HCEC 1CT (cell line): ENCODE measurements at places on chromosomes 12 and 14.

DNA sequence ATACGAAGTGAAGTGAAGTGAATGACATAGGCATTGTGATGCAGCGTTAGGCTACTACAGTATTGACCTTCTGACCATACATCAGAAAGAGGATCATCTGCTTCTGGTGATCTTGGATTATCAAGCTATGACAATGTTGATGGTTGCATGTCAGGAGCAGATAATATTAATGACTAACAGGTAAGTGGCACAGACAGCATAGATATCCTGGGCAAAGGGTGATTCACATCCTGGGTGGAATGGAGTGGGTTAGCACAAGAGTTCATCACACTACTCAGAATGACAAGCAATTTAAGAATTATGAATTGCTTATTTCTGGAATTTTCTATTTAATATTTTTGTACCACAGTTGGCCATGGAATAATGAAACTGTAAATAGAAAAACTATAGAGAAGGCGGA, 397.9 kb upstream of the ATP2B1 start:
- DNase-seq, result no peak

- peak; percentile 69 for DNase-seq
These were observed 32.0 kb downstream of the TSHR start for GRCh38 chr14:80987235-80988032.

DNA sequence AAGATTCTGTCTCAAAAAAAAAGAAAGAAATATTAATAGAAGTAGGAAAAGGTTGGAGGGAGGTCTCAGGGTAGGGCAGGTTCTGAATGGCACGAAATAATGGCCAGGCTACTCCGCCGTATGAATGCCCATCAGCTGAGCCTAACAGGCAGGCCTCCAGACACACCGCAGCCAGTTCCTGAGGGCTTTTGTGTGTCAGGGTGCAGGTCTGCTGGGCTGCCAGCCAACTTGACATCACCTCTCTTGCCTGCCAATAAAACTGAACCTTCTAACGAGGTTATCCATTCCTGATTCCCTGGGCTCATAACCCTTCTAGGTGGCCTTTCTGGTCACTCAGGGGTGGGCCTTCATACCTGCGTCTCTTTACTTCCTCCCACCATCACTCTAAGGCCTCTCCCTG, 3.0 kb downstream of the IFI27 start:
- no peak for DNase-seq

GRCh38 chr14:24070285-24071143, 848 bp upstream of the CPNE6 start:
- no peak for DNase-seq

GRCh38 chr12:513446-513845, 53.7 kb downstream of the B4GALNT3 start:
- DNase-seq, result no peak

DNA sequence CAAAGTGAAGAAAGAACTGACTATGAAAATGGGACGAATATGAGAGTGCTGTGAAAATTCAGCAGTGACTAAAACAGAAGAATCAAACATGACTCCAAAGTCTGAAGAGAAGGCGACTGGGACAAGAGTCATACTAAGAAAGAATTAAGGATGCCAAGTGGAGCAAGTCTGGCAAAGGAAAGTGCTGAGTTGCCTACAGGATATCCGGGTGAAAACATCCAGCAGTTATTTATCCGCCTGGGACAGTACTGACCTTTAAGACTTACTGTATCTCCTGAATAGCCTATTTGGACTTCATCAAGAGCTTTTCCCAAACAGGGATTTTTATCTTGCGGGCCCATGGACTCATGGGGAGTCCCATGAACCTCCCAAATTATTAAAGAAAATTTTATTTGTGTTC, 41.1 kb downstream of the KICS2 start:
- DNase-seq, result peak; percentile 84

- peak; percentile 90 for DNase-seq
These were observed 25.9 kb upstream of the WNK1 start for GRCh38 chr12:726281-727140.

DNA sequence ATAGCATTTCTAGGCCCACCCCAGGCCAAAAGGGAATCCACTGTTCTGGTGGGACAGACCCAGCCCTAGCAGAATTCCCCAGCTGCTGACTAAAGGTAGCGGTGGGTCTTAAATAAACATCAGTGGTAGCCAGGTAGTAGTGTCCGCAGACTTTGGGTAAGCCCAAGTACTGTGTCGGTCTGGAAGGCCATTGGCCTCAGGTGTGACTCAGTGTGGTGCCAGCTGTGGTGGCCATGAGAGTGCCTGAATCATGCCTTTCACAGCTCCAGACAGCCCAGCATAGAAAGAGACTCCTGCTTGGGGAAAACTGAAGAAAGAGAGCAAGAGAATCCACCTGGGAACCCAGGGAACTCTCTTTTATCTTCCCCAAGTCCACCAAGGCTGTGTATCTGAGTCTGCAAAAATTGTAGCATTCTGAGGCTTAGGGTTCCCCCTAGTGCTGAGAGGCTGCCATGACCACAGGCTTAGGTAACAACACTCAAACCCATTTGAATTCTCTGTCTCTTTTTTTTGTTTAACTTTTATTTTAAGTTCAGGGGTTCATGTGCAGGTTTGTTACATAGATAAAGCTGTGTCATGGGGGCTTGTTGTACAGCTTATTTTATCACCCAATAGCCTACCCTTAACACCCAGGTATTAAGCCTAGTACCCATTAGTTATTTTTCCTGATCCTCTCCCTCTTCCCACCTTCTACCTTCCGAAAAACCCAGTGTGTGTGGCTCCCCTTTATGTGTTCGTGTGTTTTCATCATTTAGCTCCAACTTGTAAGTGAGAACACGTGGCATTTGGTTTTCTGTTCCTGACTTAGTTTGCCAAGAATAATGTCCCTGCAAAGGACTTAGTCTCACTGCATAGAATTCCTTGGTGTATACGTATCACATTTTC, 16.7 kb upstream of the CD163L1 start:
- DNase-seq, result peak; percentile 39

DNA sequence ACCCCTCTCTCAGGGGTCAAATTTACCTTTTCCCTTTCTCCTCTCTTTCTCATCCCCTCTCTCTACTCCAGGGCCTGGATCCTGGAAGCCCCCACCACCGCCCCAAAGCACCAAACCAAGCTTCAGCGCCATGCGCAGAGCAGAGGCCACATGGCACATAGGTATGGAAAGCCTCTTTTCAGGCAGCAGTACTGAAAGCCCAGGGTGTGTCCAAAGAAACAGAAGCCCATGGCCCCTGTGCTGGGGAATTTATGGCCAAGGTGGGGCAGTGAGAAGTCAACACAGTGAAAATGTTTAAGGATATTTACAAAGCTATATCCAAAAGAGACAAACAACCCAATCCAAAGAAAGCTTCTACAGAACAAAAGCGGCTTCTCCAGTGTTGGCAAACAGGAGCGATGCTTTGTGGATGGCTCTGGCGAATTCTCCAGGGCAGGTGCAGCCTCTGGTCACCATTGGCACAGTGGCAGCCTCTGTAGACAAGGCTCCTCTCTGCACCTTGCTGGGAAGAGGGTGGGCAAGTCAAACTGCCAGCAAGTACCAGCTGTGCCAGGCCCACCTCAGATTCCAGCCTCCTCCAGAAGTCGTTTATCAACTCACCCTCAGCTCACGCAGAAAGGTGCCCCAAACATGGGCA, 4.7 kb upstream of the CPNE6 start:
- DNase-seq, result no peak

- no peak for DNase-seq
These were observed 33.6 kb downstream of the TNFAIP2 start for GRCh38 chr14:103156651-103157378.

DNA sequence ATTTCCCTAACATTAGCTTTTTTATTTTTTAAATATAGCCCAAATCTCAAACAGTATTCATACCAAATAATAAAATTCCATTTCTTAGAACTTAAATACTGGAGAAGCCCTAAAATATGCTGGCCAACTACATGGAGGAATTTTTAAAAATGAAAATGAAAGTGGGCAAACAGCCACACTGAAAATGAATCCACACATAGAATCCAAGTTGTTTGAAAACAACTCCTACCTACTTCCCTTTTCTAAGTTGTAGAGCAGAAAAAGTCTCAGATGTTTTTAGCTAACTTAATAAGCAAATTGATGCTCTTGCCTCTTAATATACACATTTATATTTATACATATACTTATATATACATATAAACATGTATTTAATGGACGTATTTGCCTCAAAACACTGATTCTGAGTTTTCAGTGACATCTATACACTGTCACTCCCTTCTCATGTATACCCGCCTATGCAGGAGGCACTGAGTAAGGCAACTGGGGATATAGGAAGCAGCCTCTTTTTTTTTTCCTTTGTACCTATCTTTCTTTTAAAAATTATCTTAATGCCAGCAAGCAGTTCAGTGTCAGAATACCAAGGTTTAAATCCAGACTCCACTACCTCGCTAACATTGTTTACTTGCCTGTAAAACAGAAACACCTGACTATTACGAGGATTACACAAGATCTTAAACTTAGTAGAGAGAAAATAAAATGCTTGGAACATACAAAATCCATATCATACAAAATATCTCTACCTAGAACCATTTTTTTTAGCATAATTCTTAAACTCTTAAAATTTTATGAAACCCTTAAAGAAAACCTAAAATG, 13.3 kb downstream of the DICER1 start:
- DNase-seq, result no peak

GRCh38 chr14:99744199-99744872, 48.9 kb upstream of the EML1 start:
- DNase-seq, result peak; percentile 61

- DNase-seq, result no peak
These were observed 104.6 kb downstream of the ITPR2 start for GRCh38 chr12:26728205-26729050.

DNA sequence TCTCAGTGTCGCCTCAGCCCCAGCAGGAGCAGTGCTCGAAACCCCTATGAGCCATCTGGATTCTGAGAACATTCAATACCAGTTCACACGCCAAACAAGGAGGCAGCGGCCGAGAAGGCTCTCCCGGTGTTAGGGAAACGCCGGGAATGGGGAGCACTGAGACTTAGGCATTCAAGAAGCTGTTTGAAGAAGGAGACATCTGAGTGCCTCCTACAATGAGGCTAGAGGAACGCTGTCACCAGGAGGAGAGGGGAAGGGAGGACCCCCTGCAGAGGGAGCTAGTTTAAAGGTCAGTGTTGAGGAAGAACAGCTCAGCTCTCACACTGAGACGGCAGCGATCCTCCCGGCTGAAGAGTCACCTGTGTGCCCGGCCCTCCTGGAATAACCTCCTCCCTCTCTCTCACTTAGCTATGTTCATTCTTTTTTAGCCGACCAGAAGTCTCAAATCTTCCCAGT, 69.9 kb downstream of the SERPINA3 start:
- DNase-seq, result no peak

GRCh38 chr12:28114488-28114887, 75.8 kb upstream of the CCDC91 start:
- peak; percentile 82 for DNase-seq

DNA sequence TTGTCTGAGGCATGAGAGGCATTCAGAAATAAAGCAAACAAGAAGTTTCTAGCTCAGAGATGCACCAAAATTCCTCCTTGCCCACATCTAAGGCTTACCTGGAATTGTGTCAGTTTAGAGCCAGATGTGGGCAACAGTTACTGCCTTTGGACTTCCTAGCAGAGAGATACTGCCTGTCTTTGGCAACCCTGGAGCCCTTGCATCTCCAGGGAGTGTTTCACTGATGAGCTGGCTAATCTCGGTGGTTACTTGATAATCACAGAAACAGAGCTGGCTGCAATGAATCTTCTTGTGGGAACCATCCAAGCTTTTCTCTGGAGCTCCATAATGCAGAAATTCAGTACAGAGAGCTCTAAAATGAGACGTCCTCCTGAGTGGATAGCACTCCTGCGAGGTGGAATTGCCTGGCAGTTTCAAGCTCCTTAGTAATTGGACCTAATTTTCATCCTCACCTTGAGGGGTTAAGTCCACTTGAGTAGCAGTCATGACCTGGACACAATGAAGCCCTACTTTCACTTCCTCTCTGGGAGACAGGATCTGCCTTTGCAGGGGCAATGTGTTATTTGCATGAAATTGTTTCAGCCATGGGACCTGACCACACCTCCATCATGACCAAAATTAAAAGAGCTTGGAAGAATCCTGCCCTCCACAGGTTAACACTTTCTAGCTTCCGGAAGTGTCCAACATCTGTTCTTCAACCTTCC, 108.8 kb upstream of the ARHGAP5 start:
- DNase-seq, result peak; percentile 54

DNA sequence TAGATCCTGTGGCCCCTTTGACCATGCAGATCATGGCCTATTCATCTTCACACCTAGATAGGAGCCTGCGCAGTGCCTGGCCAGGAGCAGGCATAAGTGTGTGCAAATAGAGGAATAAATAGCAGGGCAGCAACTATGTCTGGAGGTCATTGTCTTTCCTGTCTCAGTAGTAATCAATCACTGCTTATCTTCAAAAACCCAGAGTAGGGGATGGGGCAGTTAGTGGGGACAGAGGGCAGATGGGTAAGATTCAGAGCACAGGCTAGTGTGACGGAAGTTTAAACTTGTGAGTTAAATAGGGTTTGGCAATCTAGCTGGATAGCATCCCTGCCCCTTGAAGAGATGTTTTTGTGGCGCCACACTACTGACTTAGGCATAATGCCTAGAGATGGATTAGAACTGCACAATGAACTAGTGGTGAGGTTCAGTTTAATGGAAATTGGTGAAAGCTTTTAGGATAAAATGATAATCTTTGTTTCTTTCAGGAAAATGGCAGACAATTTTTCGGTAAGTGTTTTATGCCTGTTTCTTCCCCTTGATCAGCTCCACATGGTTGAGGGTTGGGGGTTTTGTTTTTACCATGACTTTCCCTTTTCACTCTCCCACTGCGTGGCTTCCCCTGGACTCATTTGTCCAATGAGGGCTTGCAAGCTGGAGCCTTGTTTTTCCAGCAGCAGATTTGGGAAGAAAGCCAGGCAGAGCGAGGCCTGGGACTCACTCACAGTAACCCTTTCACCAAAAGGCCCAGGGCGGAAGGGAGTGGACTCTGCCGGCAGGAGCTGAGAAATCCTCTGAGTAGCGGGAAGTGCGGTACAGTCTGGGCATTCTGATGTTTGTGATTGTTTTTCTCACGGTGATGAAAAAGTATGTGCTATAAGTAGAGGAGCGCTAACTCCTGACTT, 8.1 kb downstream of the LGALS3 start:
- DNase-seq, result no peak

DNA sequence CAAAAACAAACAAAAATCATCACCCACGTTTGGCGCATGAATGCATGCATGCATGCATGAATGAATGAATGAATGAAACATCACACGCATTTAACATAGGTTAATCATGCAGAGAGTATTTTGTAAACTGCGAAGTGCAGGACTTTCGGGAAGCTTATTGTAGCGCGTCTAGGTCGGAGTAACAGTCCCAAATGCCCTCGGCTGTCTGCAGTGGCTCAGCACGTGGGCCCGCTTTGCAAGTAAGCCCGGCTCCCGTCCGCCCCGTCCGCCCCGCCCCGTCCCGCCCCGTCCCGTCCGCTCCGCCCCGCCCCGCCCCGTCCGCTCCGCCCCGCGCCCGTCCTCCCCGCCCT, 263 bp upstream of the IFT81 start:
- no peak for DNase-seq

DNA sequence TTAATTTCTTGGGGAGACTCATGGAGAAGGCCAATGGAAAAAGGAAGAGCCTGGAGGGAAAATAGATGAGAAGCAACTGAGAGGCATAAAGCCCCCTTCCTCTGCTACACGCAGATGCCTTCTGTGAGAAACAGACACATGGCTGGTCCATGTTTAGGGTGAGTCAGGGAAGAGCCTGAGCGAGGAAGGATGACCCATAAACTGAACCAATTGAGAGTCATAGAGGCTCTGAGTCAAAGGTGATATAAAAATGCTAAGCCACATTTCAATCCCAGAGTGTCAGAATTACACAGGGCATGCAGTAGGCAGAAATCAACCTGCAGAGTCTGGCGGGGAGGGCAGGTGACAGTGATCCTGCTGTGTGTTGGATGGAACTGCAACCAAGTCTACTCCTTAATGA, 30.1 kb upstream of the NEDD1 start:
- DNase-seq, result peak; percentile 59
